ENCODE measurements at places on chromosomes 3 and 15.
A peak's percentile ranks its signal among the peaks of the same experiment; 100 is the strongest.

DNA sequence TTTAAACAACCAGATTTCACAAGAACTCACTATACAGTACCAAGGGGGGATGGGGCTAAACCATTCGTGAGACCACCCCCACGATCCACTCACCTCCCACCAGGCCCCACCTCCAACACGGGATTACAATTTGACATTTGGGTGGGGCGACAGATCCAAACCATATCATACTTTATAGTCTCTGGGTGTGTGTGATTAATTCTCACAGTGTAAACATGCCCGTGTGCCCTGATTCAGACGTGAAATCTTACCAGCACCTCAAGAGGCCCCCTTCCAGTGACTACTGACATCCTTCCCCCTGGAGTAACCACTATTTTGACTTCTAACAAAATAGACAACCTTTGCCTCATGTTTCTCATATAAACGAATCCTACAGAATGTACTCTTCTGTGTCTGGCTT lies 5.0 kb upstream of the PDIA5 start:
- DNase-seq, result no peak

GRCh38 chr15:49286649-49287404 lies 116.8 kb downstream of the GALK2 start:
- DNase-seq, result no peak

GRCh38 chr3:125675791-125676190 lies 80.5 kb upstream of the OSBPL11 start:
- no peak for DNase-seq

DNA sequence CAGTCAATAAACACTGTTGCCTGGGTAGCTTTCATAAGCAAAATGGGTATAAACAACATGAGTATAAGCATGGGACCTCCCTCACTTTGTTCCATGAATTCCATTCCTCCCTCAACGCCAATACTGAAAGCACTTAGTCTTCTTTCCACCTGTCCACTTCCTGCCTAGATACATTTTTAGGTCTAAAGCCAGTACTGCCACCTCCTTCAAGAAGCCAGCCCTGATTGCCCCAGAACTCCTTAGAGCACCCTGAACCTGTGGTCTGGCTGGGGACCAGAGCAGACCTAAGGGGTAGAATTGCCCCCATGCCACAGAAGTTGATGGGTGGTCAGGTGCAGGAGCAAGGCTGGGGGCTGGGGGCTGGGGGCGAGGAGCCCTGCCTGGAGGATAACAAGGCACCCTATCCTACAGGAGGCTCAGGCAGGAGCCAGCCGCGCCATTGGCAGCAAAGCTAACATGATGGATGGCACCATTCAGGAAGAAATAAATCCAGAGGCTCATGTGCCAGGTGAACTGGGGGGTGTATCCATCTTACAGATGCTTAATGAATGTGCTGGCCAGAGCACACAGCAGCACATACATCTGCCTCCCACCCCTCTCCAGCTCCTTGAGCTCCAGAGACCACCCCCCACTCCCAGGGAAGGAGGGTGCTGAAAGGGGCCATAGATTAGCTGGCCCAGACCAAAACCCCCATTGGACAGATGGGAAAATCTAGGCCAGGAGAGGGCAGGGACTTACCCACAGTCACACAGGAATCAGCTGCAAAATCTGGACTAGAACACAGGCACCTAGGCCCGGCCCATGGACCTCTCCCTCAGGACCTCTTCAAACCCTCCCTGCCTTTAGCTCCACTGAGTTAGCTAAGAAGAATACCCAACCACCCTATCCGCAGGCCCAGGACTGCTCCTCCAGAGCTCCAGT lies 113.8 kb upstream of the LINGO1 start:
- no peak for DNase-seq

DNA sequence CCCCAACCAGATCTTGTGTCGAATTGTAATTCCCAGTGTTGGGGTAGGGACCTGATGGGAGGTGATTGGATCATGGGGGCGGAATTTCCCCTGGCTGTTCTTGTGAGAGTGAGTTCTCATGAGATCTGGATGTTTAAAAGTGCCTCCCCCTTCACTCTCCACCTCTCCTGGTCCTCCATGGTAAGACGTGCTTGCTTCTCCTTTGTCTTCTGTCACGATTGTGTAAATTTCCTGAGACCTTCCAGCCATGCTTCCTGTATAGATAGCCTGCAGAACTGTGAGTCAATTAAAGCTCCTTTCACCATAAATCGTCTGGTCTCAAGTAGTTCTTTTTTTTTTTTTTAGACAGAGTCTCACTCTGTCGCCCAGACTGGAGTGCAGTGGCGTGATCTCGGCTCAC lies 42.3 kb downstream of the NR1D2 start:
- no peak for DNase-seq

GRCh38 chr15:60255390-60255789 lies 142.4 kb downstream of the ANXA2 start:
- no peak for DNase-seq

- peak; percentile 26 for DNase-seq
These were observed 55.6 kb downstream of the CGGBP1 start for GRCh38 chr3:88003115-88003755.

- DNase-seq, result no peak
These were observed 2.4 kb downstream of the CCNDBP1 start for GRCh38 chr15:43187544-43188155.

DNA sequence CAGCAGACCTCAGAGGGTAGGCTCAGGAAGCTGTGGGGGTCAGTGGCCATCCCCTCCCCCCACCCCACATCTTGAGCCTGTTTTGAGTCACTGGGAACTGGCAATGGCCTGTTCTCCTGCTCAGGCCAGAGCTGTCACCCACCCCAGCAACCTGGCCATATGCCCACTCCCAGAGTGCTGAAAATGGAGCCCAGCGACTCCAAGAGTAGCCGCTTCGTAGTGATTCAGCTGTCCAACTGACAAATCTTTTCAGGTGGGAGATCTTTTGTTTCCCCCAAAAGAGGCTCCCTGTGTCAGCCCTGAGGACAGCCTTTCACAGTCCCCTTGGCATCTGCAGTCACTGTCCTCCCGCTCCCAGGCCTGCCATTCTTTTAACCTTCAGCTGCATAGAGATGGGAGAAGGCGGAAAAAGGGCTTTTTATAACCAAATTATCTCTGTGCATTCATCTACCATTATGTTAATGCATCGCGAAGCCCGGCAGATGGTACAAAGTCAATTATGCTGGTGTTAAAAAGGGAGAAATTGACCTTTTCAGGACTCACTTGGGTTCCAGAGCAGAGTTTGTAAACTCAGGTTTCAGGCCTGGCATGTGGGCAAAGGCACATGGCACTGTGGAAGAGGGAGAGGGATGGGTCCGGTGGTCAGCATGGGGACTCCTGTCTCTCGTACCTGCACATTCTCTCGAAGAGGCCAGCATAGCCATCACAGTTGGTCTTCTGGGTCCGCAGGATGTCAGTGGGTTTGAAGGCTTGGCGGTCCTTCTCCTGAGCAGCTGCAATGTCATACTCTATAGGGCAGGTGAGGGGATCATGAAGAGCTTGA lies 32.1 kb downstream of the KY start:
- no peak for DNase-seq

DNA sequence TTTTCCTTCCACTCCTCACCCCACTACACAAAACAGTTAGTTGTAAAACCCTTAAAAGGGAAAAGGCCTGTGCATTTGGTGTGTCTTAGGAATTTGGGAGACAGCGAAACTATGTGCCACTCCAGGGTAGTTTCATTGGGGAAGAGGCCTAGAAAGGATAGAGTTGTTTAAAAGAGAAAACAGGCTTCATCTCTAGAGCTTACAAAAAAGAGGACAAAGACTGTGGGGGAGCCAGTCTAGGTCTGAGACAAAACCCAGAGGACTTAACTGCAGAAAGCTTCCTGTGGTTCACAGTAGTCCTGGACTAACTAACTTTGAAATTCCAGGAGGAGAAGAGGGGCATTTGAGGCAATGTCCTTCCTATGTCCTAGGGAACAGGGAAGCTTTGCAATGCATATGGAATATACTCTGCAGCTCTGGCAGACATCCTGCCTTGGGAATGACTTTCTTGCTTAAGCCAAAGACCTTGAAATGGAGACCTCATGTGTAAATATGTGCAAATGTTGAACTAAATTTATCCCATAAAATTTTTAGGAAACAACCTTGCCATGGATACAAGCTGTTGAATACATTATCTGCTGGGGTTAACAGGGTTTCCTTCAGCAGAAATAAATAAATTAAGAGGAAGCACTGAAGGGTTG lies 159.4 kb downstream of the LSAMP start:
- DNase-seq, result no peak

DNA sequence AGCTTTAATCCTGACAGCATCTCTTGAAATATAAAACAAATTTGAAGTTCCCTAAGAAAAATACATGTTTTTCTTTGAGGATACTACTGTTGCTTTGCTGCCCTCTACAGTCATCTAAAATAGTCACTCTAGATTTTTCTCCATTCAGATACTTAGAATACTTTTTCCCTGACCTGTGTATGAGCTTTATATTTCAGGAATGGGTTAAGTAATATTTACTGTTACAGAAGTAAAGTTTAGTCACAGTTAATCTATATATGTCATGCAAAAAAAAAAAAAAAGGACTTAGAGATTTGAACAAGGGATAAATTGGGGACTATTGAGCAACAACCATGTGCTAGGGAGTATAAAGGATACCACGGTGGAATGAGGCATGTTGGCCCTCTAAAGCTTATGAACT lies 8.8 kb downstream of the NECTIN3 start:
- DNase-seq, result no peak

DNA sequence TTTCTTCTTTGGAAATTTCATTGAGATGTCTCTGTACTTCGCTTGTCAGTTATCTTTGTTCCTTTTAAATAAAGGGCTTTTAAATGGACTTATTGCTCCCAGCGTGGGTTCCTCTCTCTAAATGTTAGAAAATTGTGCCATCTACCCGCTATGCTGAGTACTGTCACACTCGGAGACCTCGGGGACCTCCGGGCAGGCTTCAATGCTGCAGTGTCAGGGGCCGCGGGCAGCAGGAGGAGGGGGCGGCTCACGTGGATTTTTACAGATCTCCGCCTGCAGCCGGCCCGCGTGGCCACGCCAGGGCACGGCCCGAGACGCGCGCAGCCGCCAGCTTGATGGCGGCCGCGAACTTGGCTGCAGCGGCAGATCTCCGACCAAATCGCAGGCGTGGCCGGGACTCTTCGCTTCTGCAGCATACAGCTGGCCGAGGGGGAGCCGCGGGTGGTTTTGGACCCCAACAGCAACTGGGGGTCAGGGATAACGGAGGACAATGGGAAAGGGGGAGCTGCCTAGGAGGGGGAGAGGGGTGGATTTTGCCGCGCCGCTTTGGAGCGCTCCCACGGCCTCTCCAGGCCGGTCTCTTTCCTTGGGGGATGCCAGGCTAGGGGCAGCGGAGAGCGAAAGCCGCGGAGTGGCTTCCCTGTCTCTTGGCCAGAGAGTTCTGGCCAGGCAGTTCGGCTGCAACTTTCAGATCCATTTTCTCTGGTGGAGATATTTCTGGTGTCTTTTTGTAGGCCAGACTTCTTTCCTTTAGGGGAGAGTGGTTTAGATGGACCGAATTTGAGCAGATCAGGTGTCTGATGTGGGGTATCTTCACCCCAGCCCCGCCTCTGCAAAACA lies 15.3 kb downstream of the NR2F2 start:
- DNase-seq, result no peak

GRCh38 chr15:82051664-82052063 lies 5.8 kb upstream of the MEX3B start:
- no peak for DNase-seq

GRCh38 chr3:171980578-171981270 lies 58.7 kb upstream of the FNDC3B start:
- no peak for DNase-seq

DNA sequence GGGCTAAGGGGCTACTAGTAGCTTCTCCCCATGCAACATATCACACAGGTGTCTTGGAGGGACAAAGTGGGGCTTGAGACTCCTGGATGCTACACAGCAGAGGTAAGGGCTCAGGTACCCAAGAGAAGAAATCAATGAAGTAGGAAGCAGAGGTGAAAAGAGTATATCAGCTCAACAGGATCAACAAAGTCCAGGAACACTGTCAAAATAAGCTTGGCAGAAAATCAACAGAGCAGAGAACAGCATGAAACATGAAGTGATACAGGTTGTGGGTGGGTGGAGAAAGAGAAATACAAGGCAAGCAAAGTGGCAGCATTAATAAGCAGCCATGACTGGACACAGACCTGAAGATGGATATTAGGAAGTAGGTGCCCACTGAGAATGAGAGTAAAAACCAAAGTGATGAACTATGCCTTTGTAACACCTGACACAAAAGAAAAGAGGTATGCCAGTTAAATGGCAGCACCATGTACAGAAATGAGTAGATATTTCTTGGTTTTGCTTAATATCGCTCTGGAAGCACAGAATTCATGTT lies 637.4 kb downstream of the FHIT start:
- no peak for DNase-seq

- no peak for DNase-seq
These were observed 177.3 kb downstream of the KLF13 start for GRCh38 chr15:31503758-31504461.

DNA sequence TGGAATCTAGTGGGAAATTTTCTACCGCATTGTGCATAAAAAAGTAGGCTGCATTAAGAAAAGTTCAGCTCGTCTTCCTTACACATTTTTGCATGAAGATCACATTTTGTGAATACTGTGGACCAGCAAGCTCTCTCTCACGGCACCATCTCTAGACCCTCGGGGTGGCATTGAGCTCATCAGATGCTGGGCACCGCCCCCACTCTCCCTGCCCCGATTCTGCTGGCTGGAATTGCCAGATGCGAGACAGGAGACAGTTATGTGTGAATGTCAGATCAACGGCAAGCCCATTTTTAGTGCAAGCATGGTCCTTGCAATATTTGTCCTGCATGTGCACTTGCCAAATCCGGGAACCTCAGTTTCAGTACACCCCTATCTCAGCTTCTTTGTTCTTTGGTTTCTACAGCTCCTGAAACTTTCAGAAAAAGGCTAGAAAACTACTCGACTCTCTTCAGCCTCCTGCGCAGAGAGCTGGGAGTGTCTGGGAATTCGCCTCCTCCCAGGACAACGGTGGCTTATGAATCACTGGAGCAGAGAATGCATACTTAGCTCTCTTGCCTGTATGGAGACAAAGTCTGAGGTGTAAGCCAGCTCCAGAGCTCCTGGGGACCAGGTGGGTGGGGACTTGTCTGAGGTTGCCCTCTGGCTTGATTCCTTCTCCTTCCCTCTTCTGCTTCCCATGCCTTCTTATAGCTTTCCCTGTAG lies 285.2 kb upstream of the ATP10A start:
- no peak for DNase-seq

DNA sequence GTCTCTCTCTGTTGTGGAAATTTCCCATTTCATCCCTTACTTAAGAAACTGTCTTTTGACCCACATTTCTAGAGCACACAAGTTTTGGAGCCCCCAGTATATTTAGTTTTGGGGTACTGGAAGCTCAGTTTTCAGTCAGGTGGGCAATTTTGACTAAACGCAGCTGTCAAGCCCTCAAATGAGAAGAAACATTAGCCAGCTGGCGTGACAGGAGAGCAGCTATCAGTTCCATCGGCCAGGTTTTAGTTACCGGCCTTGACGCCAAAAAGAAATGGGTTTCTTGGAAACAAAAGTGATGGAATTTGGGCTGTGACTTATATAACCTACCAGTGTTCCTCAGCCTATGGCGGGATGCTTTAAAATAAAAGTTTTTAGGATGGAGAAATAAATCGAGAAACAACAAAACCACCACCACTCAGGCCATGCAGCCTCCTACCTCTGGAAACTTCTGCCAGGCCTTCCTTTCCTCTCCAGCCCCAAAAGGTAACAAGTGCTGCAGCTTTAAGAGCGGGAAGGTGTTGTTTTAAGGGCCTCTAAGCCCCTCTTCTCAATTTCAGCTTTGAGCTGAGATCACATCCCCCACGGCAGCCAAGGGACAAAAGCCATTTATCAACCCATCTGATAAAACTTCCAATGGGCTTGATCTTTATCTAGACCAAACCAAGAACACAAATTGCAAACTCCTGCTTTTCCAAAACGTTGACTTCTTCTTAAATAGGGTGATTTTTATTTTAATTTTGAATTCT lies 18.3 kb downstream of the RGMA start:
- no peak for DNase-seq
